ENCODE measurements at places on chromosomes 6 and 20.

GRCh38 chr6:94401311-94401710 is 982.0 kb upstream of the EPHA7 start:
- DNase-seq: no peak

- DNase-seq: peak; percentile 74
These were observed 218.2 kb downstream of the BMP7 start for GRCh38 chr20:57048027-57048869.

GRCh38 chr6:6695625-6696276 is 107.2 kb downstream of the LY86 start:
- DNase-seq: no peak

DNA sequence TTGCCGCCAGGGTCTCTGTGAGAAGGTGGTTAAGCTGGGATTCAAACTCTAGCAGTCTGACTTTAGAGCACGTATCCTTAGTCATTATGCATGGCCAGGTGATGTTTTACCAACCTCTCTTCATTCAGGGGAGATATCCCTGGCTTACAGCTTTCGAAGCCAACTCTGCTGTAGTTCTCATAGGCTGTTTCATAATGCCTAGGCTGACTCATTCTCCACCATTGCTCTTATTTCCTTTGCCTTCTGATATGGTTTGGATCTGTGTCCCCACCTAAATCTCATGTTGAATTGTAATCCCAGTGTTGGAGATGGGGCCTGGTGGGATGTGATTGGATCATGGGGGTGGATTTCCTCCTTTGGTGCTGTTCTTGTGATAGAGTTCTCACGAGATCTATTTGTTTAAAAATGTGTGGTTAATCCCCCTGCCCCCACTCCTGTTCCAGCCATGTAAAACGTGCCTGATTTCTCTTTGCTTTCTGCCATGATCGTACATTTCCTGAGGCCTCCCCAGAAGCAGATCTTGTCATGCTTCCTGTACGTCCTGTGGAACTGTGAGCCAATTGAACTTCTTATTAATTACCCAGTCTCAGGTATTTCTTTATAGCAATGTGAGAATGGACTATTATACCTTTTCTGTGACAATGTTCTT is 94.6 kb upstream of the MAN1A1 start:
- no peak for DNase-seq

DNA sequence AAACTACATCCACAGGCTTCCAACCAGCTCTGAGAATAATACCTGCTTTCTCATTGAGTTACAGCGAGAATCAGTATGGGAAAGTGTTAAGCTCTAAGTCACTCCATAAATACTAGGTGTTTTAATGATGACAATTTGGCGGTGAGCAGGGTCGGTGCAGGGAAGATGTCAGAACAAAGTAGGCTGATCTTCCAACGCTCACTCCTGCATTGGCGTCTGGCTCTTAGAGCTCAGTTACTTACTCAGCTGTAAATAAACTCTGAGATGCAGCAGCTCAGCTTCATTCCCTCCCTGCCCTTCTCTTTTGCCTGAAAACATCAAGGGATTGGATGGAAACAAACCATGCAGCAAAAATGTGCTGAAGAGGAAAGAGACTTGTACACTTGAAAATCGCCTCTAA is 102.5 kb upstream of the SPACA1 start:
- DNase-seq: no peak

DNA sequence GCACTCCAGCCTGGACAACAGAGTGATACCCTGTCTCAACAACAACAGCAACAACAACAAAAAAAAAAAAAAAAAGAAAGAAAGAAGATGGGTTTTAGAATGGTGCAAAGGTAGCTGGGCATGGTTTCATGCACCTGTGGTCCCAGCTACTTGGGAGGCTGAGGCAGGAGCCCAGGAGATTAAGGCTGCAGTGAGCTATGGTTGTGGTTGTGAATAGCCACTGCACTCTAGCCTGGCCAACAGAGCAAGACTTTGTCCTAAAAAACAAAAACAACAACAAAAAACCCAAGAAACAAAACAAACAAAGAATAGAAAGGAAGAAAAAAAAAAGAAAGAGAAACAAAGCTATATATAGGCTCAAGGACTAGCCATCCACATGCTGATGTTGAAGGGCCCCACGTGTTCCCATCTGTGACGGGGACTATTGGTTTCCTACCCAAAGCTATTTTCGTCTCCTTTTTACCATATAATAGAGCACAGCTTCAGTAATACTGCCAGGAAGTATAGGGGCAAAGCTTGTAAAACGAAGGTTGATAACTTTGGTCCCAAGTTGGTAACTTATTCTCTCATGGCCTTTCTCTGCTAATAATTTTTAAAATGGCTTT is 7.9 kb upstream of the EEF1E1 start:
- DNase-seq: no peak

DNA sequence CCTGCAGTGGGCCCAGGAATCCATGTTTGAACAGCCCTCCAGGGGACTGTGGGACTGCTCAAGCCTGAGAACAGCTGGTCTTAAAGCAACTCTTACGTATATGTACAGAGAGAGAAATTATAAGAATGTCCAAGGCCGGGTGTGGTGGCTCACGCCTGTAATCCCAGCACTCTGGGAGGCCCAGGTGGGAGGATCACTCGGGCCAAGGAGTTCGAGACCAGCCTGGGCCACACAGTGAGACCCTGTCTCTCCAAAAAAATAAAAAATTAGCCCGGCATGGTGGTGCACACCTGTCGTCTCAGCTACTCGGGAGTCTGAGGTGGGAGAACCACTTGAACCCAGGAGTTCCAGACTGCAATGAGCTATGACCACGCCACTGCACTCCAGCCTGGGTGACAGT is 134.0 kb downstream of the DTNBP1 start:
- DNase-seq: no peak

- no peak for DNase-seq
These were observed 358.6 kb downstream of the BTBD9 start for GRCh38 chr6:38281126-38281525.

DNA sequence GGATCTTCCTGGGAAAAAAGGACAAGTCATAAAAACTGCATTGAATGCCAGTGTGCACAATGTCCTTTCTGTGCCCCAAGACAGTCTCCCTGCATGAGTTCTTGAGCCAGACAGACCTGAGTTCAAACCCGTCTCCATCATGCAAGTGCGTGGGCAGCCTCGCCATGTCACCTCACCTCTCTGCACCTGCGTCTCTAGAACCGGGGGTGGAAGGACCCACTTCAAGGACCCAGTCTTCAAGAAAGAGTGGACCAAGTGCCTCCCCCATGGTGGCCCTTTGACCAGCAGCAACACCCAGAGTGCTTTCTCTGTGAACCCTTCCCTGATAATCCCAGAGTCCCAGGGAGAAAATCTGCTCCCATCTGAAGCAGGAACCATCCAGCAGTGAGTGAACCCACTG is 23.5 kb upstream of the ANGPT4 start:
- no peak for DNase-seq

DNA sequence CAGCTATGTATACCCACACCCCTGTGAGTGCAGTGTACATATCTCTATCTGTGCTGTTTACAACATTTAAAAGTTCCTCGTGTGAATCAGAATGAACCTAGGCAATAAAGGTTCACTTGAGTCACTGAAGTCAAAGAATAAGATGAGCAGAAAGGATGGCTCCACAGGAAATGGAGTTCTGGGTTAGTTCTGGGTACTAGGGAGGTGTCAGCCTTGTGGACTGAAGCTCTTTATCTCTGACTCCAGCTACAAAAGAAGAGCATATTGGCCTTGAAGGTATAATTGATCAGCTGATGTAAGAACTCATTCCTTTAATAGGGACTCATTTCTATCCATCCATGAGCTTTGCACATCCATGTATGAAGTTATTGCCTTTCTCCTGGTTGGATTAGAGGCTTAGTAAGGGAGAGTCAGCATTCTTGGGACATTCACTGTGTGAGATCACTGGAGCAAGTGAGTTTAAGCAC is 73.9 kb upstream of the BACH2 start:
- no peak for DNase-seq

DNA sequence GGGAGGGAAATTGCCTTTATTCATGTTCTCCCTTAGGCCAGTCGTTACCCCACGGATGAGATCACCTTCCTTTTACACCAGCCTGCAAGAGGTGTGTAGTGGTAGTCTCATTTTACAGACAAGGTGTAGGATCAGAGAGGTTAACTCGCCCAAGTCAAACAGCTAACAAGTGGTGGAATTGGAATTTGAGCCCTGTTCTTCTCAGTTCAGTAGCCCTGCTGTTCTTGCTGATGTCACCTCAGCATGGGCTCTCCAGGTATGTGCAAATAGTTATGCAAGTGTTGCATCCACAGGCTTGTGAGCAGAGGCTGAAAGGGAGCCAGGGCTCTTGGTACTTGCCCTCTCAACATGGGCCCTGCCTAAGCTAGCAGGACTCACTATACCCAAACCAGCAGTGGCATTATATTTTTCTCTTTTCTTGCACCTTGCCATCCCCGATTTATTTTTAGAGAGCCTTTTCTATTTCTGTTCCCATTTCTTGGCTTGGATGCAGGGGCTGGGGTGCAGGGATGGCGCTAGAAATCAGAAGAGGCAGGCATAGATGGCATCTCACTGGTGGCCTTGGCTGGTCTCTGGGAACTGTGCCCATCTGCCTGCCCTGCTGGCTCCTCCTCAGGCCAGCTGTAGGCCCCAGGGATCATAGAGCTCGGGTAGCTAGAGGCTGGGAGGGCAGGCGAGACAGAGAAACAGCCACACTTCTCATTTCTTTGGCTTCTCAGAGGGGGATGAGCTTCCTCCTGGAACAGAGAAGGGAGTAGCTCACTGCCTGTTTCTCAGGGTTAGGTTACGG is 18.2 kb downstream of the PPARD start:
- peak; percentile 54 for DNase-seq

DNA sequence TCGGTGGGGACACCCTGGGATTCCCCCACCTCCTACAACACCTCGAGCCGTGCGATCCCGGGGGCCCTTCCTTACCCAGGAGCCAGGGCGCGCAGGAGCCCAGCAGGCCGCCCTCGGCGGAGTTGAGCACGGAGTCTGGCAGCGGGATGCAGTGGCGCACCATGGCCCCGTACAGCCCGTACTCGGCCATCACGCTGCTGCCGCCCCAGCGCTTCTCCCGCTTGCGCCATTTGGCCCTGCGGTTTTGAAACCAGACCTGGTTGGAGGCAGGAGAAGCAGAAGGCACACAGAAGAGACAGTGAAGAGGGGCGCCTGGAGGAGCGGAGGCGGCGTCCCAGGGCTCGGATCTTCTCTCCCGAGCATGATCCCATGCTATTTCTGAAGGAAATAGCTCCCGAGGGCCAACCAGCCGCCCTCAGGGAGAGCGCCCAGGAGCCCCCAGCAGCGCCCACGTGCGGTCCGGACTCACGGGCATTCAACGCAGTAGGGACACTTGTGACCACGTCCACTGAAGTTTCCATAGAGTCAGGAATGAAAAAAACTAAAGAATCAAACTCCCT is 4.3 kb downstream of the VSX1 start:
- DNase-seq: peak; percentile 34

DNA sequence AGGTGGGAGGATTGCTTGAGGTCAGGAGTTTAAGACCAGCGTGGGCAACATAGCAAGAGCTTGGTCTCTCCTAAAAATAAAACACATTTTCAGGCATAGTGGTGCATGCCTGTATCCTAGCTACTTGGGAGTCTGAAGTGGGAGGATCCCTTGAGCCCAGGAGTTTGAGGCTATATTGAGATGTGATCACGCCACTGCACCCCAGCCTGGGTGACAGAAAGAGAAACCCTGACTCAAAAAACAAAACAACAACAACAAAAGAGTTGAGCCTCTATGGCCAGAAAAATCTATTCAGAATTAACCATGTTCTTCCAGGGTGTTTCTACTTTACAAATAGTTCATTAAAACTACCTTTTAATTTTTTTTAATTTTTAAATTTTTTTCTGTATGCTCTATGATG is 60.6 kb downstream of the TIAM2 start:
- no peak for DNase-seq

GRCh38 chr6:127561660-127562059 is 15.3 kb upstream of the C6orf58 start:
- DNase-seq: no peak

DNA sequence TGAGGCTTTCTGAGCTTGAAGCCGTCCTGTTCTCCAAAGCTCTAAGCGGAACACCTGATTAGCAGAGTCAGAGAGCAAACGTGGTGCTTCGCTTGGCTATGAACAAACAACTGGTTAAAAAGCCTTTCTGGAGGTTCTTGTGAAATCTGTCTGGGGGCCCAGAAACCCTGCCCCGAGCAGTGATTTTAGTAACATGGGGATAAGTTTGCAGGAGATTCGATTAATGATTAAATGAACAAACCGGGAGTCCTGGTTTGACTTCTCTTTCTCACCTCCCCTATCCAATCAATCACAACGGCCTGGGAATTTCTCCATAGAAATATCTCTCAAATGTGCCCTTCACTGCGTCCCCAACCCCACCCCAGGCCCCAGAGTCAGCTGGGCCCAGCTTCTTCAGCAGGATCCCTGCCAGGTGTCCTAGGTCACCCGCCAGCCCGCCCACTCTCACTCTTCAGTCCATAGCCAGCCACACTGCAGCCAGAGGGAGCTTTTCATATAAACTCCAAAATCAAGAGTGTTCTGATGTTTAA is 43.6 kb downstream of the ZDHHC14 start:
- DNase-seq: peak; percentile 64

GRCh38 chr6:7249946-7250643 is 62.9 kb downstream of the SSR1 start:
- DNase-seq: no peak

DNA sequence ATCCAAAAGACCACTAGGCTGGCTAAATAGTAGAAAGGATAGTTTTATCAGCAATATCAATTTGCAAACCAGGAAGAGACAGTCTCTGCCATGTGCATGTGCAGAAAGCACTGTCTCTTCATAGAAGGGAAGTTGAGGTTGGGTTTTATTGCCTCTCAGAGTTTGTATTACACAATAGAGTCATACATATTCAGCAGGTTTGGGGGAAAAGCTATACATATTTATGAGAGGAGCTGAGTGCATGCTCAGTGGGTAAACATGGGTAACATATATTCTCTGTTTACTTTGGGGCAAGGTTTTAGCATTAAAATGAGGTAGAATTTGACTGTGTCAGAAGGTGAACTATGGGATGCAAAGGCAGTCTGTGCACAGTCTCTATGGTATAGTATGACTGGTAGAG is 14.9 kb downstream of the TMEM170B start:
- no peak for DNase-seq

GRCh38 chr6:149806127-149806526 is 56.6 kb downstream of the PCMT1 start:
- DNase-seq: no peak

GRCh38 chr6:149209871-149210775 is 107.4 kb upstream of the TAB2 start:
- no peak for DNase-seq
